ENCODE measurements at places on chromosomes 3 and 15.

DNA sequence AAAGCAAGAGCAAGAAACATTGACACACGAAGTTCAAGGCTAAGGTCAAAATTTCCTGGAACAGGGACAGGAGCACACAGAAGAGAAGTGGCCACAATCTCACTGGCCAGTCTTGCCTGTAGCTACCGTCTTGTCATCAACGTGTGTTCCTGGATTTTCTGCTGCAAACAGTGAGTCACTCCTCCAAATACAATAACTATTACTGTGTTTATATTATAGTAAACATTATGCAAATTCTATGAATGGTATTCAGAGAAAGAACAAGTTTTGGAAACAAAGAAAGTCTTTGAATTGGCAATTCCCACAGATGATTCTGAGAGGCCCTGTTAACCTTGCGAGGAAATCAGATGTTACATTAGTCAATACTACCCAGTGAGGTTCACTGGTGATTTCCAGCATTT lies 220.5 kb downstream of the FAM43A start:
- DNase-seq: no peak

GRCh38 chr15:75335313-75335704 lies 554 bp upstream of the COMMD4 start:
- DNase-seq: no peak

DNA sequence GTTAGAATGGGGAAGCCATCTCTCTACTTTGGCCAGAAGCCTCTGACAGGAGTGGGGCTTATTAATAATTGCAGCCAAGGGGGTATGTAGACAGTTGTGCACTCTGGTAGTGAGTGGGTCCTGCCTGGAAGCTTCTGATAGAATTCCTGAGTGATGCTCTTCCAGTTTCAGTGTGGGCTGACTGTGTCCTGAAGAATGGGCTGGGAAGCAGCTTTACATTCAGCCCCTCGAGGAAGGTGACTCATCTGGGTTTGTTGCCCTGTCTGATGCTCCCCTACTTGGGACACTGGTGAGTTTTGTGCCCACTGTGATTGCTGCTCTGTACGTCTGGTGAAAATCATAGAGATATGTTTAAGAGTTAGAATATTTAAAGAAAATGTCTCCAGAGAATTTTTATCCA lies 444.7 kb upstream of the RBMS3 start:
- DNase-seq: no peak

DNA sequence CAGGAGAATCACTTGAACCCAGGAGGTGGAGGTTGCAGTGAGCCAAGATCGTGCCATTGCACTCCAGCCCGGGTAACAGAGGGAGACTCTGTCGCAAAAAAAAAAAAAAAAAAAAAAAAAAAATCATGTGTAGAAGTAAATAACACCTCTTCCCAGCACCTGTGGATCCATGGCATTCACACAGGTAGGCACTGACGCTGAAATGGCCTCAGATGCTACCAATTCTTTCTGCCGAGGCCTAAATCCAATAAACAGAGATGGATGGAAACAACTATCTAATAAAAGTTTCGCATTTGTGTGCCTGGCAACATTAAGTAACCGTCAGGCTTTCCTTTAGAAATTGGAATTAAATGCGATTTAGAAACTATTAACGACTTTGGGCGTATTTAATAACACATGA lies 10.3 kb upstream of the LRRC2 start:
- DNase-seq: no peak
